Suprapubic skin (tissue), 4 donors: ENCODE measurements at places on chromosomes 5 and 9. TPM values are rescaled to one million over a fixed set of nuclear protein-coding genes. Genes with fewer than 3 reads are reported as not detected.

Gene DNAH5
- total RNA-seq: 0.56 TPM

Gene PURA
- total RNA-seq: 24.9 TPM

Gene GABRA6
- total RNA-seq: not detected

DNA sequence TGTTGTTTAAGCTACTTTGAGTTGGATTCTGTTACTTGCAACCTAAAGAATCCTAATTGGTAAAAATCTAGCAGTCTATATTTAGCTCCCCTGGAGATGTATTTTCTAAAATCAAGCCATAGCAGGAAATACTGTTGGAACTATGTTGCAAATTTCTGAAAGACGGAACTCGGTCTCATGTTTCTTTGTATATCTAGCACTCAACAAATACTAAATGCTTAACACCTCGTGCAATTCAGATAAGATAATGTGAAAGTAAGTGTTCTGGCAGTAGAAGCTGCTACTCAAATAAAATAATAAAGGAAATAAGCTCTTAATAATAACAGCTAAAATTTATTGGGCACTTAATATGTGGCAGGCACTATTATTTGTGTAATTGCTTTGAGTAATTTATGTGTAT, 10.9 kb upstream of the PRELID2 start:
- no peak overlapping the region for H3K27ac ChIP-seq
- no peaks in the 10 kb centered on the region for H3K36me3 ChIP-seq
- no peaks in the 10 kb centered on the region for H3K4me1 ChIP-seq
- no peaks in the 10 kb centered on the region for H3K27me3 ChIP-seq

DNA sequence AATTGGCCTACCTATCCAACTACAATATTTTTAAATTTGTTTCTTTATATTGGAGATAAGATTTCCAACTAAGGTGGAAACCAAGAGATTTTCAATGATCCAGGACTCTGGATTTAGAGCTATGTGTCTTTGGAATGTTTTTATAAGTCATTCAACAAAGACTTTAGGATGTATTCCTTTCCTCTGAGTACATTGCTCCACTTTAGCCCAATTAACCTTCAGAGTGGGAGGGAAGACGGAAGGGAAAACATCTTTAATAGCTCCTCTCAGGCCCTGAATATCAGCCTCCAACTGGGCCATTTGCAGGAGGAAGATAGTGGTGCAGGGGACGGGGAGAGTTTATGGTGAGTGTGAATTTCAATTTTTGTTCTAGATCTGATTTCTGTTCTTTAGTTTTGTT, 239.2 kb downstream of the PIK3R1 start:
- H3K36me3 ChIP-seq: no peaks in the 10 kb centered on the region
- H3K4me3 ChIP-seq: no peak overlapping the region
- no peak for DNase-seq
- H3K27me3 ChIP-seq: no peaks in the 10 kb centered on the region

DNA sequence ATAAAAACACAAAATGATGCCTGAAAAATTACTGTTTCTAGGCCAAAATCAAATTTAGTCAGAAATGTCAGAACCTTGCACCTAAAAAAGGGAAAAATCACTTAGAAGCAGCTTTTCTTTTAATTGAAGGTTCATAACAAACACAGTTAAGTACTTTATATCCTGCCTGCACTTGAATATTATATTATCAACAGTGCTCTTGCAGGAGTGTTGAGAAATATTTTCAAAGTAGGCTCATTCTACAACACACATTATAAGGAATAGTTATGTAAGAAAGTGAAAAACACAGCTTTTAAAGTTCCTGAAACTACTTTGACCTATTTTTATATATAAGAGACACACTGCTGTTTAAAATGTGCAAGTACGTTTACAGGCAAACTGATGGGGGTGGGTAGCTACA, 8.3 kb downstream of the EDIL3 start:
- peaks cover under 1% of the 10 kb centered on the region for H3K4me1 ChIP-seq
- no peaks in the 10 kb centered on the region for H3K27me3 ChIP-seq
- H3K36me3 ChIP-seq: no peaks in the 10 kb centered on the region
- DNase-seq: no peak
- no peak overlapping the region for H3K27ac ChIP-seq
- no peak overlapping the region for H3K4me3 ChIP-seq

DNA sequence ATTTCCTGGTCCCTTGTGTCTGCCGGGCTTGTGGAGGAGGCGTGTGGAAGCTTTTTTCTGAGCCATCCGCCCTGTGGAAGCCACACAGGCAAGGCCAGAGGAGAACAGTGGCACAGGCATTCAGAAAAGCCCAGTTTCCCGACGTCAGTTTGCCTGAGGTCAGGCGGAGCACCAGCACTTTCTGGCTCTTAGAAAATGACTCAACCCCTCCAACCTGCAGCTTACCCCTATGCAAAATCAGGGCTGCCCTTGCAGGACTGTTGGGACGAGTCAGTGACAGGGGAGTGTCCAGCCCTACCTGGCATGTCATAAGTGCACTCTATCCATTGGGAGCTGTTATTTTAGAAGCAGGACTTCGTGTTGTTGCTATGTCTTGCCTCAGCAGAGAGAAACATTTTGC, 216.0 kb downstream of the NR3C1 start:
- peaks cover 15% of the 10 kb centered on the region for H3K4me1 ChIP-seq
- no peak overlapping the region for H3K4me3 ChIP-seq
- DNase-seq: no peak
- H3K27me3 ChIP-seq: no peaks in the 10 kb centered on the region

DNA sequence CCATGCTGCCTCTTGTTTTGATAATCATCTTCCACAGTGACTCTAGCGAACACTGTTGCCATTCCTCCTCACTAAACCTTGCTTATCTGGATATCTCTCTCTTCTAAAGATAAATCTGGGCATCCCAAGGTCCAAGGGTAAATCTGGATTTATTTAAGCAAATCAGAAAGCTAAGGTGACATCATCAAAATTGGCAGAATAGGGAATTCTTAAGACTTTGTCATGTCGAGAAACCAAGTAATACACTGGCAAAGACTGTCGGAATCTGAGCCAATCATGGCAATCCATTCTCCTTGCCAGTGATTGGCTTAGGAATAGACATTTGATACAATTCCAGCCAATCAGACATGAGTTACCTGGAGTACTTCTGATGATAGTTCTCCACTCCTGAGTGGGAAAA, 362.7 kb upstream of the PTGER4 start:
- H3K36me3 ChIP-seq: no peaks in the 10 kb centered on the region
- no peaks in the 10 kb centered on the region for H3K4me1 ChIP-seq

DNA sequence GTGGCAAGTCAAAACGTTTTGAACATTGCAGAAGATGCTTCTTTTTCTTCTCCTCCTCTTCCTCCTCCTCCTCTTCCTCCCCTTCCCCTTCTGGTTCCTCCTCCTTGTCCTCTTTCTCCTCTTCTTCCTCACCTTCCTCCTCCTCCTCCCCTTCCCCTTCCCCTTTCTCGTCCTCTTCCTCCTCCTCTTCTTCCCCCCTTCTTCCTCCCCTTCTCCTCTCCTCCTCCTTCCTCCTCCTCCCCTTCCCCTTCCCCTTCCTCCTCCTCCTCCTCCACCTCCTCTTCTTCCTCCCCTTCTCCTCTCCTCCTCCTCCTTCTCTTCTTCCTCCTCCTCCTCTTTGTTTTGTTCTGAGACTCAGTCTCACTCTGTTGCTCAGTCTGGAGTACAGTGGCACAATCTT, 167.0 kb upstream of the SV2C start:
- H3K4me3 ChIP-seq: no peak overlapping the region
- no peak for DNase-seq
- H3K4me1 ChIP-seq: no peaks in the 10 kb centered on the region
- no peaks in the 10 kb centered on the region for H3K27me3 ChIP-seq

DNA sequence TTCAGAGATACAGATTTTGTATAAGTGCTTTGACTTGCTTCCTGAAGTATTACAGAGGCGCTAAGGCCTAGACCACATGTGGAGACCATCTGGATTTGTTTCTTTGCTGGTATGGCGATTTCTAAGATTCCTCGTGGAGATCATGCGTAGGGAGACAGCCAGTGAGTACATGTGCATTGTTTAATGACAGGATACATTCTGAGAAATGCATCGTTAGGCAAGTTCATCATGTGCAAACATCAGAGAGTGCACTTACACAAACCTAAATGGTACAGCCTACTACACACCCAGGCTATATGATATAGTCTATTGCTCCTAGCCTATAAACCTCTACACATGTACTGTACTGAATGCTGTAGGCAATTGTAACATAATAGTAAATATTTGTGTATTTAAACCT, 16.5 kb upstream of the CEP120 start:
- H3K4me1 ChIP-seq: no peaks in the 10 kb centered on the region
- no peaks in the 10 kb centered on the region for H3K36me3 ChIP-seq
- H3K27ac ChIP-seq: no peak overlapping the region
- H3K27me3 ChIP-seq: no peaks in the 10 kb centered on the region
- no peak for DNase-seq

DNA sequence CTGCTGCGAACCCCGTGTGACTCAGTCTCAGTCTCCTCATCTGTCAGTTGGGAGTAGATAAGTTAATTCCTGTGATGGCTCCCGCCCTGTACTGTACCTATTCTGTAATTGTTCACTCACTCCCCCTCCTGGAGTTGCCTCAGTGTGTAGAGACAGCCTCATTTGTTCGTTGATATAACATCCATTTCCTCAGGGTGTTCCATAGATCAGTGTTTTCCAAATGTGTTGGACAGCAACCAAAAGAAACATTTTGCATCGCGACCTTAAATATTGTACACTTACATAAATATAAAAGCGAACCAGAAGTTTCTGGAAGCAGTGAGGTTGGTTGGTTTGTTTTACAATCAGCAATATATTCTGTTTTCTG, 698 bp downstream of the NFX1 start:
- H3K27me3 ChIP-seq: no peaks in the 10 kb centered on the region
- DNase-seq: no peak
- peaks cover 31% of the 10 kb centered on the region for H3K36me3 ChIP-seq
- peak overlapping the region; percentile 79 for H3K4me3 ChIP-seq

GRCh38 chr9:37128051-37128450, 7.7 kb downstream of the ZCCHC7 start:
- peaks cover 13% of the 10 kb centered on the region for H3K36me3 ChIP-seq
- no peak overlapping the region for H3K4me3 ChIP-seq
- H3K27ac ChIP-seq: no peak overlapping the region
- no peaks in the 10 kb centered on the region for H3K4me1 ChIP-seq

GRCh38 chr9:134598884-134599245, 42.7 kb upstream of the COL5A1 start:
- peaks cover 14% of the 10 kb centered on the region for H3K27me3 ChIP-seq
- H3K4me1 ChIP-seq: no peaks in the 10 kb centered on the region
- no peak overlapping the region for H3K4me3 ChIP-seq
- no peaks in the 10 kb centered on the region for H3K36me3 ChIP-seq
- peak; percentile 33 for DNase-seq
- H3K27ac ChIP-seq: no peak overlapping the region

- no peaks in the 10 kb centered on the region for H3K36me3 ChIP-seq
- no peaks in the 10 kb centered on the region for H3K4me1 ChIP-seq
- H3K27me3 ChIP-seq: no peaks in the 10 kb centered on the region
Measured at GRCh38 chr5:15585128-15585527, 85.1 kb downstream of the FBXL7 start.

- no peaks in the 10 kb centered on the region for H3K36me3 ChIP-seq
- H3K27ac ChIP-seq: no peak overlapping the region
- peaks cover 22% of the 10 kb centered on the region for H3K27me3 ChIP-seq
Measured at GRCh38 chr5:2001300-2001699, 118.6 kb upstream of the IRX4 start.

GRCh38 chr5:68995845-68996545, 97.8 kb upstream of the SLC30A5 start:
- no peaks in the 10 kb centered on the region for H3K27me3 ChIP-seq
- no peak overlapping the region for H3K4me3 ChIP-seq
- DNase-seq: no peak
- H3K4me1 ChIP-seq: peaks cover 17% of the 10 kb centered on the region
- H3K36me3 ChIP-seq: no peaks in the 10 kb centered on the region

DNA sequence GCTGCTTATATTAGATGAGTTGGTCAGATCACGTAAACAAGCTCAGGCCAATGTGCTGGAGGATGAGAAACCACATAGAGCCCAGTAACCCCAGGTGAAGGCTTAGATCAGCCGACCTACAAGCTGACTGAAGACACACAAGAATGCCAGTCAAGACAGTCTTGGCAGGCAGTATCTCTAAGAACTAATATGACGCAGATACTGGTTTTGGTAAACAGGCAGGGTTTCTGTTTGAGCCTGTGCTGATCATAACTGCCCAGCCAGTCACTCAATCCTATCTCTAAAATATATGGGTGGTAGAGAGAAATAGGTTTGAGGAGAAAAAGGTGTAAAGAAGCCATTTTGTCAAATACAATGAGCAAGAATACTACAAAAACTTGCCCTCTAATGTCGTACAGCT, 7.8 kb upstream of the RIGI start:
- no peak overlapping the region for H3K27ac ChIP-seq
- H3K36me3 ChIP-seq: peaks cover 6% of the 10 kb centered on the region
- no peak for DNase-seq
- no peak overlapping the region for H3K4me3 ChIP-seq
- peaks cover 5% of the 10 kb centered on the region for H3K4me1 ChIP-seq

DNA sequence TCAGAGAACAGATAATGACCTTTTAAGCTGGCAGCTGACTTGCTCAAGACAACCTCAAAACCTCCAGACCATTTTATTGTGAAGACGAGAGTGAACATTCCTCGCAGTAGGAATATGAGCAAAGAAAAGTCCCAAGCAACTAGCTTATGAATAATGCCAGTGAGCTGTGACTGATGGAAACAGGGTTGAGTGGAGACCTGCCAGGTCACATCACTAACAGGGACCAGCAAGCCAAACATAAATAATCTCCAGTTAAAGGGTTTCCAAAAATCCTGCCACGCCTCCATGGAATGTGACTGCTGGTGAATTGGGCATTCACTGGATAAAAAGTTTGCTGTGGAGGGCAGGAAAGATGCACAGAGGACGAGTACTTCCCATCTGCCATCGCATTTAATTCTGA, 185.4 kb downstream of the CRB2 start:
- H3K27ac ChIP-seq: no peak overlapping the region
- H3K36me3 ChIP-seq: no peaks in the 10 kb centered on the region
- no peak overlapping the region for H3K4me3 ChIP-seq
- H3K27me3 ChIP-seq: no peaks in the 10 kb centered on the region
- H3K4me1 ChIP-seq: no peaks in the 10 kb centered on the region

GRCh38 chr9:78821126-78821822, 524.3 kb downstream of the PSAT1 start:
- H3K4me1 ChIP-seq: no peaks in the 10 kb centered on the region
- H3K27me3 ChIP-seq: no peaks in the 10 kb centered on the region
- no peak overlapping the region for H3K4me3 ChIP-seq
- DNase-seq: no peak
- no peaks in the 10 kb centered on the region for H3K36me3 ChIP-seq

- H3K4me1 ChIP-seq: no peaks in the 10 kb centered on the region
- H3K27ac ChIP-seq: no peak overlapping the region
- no peaks in the 10 kb centered on the region for H3K36me3 ChIP-seq
- no peaks in the 10 kb centered on the region for H3K27me3 ChIP-seq
- no peak overlapping the region for H3K4me3 ChIP-seq
Measured at GRCh38 chr5:41415242-41415641, 95.2 kb downstream of the PLCXD3 start.

DNA sequence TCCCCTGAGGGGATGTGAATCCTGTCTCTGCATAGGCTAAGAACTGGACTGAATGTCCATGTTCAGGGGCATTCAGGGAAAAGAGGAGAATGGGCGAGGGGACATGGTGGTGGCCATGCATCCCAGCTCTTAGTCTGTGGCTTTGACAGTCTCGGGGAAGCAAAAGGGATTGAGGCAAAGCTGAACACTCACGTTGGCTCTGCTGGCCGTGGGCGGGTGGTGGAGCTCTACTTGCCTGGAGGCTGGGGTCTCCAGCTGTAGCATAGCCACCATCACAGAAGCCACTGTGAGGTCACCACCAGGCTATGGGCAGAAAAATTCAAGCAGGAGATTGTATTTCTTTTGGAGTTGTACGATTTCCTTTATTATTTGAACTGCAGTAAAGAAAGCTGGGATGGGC, 4.1 kb downstream of the GARIN3 start:
- no peaks in the 10 kb centered on the region for H3K36me3 ChIP-seq
- H3K4me3 ChIP-seq: no peak overlapping the region
- peaks cover 14% of the 10 kb centered on the region for H3K27me3 ChIP-seq
- no peak overlapping the region for H3K27ac ChIP-seq
- DNase-seq: no peak
- H3K4me1 ChIP-seq: no peaks in the 10 kb centered on the region
